ENCODE measurements at places on chromosomes 6 and 20.

- no peak for DNase-seq
These were observed 21.7 kb downstream of the CPXM1 start for GRCh38 chr20:2778602-2779321.

- DNase-seq, result no peak
These were observed 3.7 kb downstream of the POU3F2 start for GRCh38 chr6:98838032-98838431.

DNA sequence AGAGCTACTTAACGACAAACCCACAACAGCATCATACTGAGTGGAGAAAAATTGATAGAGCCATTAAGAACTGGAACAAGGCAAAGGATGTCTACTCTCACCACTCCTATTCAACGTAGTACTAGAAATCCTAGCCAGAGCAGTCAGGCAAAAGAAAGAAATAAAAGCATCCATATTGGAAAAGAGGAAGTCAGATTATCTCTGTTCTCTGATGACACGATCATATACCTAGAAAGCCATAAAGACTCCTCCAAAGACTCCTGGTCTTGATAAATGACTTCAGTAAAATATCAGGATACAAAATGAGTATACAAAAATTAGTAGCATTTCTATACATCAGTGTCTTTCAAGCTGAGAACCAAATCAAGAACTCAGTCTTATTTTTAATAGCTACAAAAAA, 17.0 kb upstream of the FHL5 start:
- no peak for DNase-seq

DNA sequence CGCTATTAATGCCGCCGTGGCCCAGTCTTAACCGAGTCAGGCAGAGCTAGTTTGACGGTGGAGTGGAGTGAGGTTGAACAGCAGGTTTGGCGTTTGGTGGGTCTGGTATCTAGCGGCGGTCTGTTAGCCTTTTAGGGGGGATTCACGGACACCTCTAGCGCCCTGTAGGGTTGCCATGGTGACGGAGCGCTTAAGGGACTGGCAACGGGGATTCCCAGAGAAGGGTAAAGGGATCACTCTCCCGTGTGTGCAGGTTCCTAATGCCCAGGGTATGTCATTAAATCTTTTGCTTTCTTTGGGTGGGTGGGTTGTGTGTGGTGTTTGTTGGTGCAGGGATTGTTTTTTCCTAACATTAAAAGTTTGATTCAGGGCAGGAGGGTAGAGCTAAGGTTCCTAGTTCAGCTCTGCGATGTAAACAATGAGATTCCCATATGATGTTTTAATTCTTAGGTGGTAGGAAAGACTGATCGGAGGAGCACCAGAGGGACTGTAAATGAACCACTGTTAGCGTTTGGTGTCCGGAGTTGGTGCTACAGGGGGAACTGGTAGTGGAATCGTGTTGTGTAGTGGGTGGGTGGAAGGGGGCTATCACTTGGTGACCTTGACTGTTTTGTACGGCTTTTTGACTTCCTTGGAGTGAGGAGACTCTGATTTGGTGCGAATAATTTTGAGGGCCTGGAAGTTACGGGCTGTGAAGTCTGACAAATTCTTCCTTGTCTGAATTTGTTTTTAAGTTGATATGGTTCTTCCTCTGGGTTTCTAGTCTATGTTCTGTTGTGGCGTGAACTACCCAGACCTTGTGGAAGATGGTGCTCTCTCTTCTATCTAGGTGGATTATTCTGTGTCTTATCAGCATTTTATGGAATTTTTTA, 5.0 kb downstream of the BRD2 start:
- DNase-seq, result no peak

DNA sequence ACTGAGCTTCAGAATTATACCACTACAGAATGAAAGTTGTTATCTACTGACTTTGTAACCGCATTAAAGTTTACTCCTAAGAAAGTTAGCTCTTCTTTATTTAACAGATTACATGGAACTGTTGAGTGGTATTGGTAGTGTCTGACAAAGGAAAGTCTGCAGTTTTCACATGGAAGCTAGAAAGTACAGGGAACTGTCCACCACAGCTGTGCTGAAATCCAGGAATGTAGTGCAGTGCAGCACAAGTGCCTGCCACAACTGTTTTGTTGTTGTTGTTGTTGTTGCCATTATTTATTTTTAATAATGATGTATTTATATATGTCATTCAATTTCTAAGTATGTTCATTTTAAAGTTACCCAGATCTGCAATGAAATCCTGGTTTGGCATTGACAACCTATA, 464.9 kb downstream of the TBC1D32 start:
- DNase-seq, result no peak

DNA sequence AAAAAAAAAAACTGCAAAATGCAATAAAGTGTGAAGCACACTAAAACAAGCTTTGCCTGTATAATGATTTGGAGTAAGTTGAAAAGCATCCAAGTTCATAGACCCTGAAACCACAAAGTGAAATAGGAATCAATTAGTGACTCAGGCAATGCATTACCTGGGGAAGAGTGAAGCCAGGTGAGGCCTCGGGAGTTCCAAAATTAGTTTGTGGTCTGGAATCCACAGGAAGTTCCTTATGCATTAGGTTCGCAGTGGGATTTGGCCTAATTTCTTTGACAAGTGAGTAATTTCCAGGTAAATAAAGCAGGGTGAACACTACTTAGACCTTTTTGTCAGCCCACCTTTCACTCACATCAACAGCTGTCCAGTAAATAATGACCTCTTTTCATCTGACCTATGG, 490.8 kb downstream of the CBLN4 start:
- no peak for DNase-seq

DNA sequence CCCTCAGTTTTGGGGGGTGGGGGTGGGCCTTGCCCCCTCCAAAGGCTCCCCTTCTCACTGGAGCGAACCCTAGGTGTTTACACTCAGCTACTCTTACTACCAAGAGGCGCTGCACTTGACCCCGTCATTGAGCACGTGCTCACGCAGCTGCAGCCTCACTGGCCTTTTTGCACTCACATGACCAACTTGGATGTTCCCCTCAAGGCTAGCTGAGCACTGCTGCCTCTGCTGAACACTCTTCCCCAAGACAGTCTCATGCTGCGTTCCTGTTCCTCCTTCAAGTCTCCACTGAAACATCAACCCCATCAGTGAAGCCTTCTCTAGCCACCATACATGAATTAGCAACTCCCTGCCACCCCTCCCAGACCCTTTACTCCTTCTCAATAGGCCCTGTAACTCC, 4.0 kb downstream of the SOD2 start:
- DNase-seq, result no peak

DNA sequence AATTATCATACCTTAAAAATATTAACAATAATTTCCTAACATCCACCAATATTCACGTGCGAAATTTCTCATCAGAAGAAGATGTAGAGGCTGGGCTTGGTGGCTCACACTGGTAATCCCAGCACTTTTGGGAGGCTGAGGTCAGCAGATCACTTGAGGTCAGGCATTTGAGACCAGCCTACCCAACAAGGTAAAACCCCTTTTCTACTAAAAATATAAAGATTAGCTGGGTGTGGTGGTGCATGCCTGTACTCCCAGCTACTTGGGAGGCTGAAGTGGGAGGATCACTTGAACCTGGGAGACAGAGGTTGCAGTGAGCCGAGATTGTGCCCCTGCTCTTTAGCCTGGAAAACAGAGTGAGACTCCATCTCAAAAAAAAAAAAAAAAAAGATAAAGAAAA, 36.1 kb upstream of the JAG1 start:
- no peak for DNase-seq

Data from substantia nigra (tissue), 51 donors.